ENCODE measurements at places on chromosomes 3 and 15. TPM values are rescaled to one million over a fixed set of nuclear protein-coding genes. Genes with fewer than 3 reads are reported as not detected.

Gene GRAMD1C
- polyA plus RNA-seq, result 38.6 TPM

Gene LNP1
- 9.1 TPM for polyA plus RNA-seq

Gene ALDH1A3
- polyA plus RNA-seq, result 4.7 TPM

Gene SLC12A1
- 462 TPM for polyA plus RNA-seq

Gene ANKRD63
- 0.14 TPM for polyA plus RNA-seq

Gene FOXL2NB
- not detected for polyA plus RNA-seq

Gene ROBO2
- polyA plus RNA-seq, result 103 TPM
